CD4-positive, alpha-beta T cell treated with Interleukin-10 for 1 hour (primary cell): ENCODE measurements at places on chromosomes 5 and 9.

DNA sequence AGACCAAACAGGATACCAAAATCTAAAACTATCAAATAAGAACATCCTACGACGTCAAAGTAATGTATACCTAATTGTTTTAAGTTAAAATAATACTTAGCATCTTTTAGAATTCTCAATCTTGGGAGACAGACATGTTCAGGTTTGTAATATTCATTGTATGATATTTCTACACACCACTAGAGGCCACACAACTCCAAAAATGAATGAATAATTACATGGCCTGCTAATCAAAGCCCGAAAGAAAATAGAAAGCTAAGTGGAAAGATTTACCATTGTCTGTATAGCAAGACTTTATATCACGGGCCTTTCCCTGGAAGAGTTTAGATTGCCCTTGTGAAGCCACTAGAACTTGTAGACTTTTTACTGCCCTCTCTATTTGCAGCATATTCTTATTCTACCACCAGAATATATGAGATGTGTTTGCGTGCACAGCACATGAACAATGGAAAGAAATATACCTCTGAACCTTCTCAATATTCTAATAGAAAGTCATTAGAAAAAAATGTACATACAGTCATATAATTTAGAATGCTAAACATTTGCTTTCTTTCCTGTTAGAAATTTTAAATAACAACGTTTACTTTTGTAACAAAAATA, 380.1 kb upstream of the NUDT12 start:
- no peak for DNase-seq

DNA sequence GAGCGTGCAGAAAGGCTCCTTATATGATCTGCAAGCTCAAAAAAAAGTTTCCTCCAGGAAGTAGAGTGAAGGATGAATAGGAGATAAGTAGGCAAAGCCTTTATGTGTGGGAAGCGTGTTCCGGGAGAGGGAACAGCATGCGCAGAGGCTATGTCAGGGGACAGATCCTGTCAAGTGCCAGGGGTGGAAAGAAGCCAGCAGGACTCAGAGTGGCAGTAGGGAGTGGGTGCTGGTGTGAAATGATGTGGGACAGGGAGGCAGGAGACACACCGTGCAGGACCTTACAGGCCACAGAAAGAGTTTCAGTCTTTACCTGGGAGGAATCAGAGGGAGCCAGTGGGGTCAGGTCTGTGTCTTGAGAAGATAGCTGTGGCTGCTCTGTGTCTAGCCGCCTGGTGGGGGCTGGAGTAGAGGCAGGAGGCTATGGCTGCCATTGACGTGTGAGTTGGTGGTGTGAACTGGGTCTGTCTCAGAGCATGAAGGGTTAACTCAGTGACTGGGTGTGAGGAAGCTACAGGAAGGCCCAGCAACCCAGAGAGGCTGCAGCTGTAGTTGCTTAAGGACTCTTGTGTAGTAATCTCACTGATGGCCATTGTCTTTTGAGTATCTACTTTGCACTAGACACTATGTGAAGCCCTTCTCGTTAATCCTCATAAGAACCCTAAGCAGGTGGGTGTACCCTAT, 71.3 kb downstream of the PPARGC1B start:
- no peak for DNase-seq

GRCh38 chr5:122322801-122323548, 10.9 kb downstream of the SNCAIP start:
- no peak for DNase-seq

GRCh38 chr5:20537911-20538703, 550.1 kb upstream of the CDH18 start:
- DNase-seq: no peak

DNA sequence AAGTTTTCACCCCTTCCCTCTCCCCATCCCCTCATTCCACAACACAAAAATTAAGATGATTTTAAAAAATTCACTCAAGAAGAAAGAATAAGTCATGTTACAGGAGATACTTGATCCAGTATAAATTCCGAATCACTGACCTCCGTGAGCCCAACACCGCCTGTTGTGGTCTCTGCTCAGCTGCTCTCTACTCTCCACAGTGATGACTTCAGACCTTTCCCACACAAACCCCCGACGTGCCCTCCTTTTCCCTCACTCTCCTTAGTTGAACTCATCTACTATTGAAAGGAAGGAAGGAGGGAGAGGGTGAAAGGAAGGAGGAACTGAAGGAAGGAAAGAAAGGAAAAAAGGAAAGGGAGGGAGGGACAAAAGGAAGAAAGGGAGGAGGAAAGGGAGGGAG, 55.1 kb downstream of the ZNF354C start:
- DNase-seq: no peak

DNA sequence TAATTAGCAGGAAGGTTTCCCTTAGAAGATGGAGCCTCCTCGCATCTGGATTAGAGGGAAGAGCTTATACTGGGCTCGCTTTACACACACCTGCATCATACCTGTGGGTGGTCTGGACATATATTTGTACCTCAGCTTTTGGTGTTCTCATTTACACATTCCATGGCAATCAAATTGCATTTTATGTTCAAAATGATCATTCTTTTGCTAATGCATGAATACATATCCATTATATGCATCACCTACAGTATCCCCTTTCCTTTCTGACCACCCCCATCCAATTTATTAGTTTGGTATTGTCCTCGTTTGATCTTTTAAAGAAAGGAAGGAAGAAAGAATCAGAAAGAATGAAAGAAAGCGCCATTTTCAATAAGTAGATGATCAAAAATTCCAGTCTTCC, 251.5 kb downstream of the SLF1 start:
- no peak for DNase-seq
